ENCODE measurements at places on chromosomes 1 and 21. TPM values are rescaled to one million over a fixed set of nuclear protein-coding genes. Genes with fewer than 3 reads are reported as not detected.

Gene GPR161
- total RNA-seq, result 117 TPM

Gene FOXO6
- total RNA-seq, result 9.1 TPM

Gene EXO5
- 23.8 TPM for total RNA-seq

Gene C1orf116
- total RNA-seq, result under 0.01 TPM
